ENCODE measurements at places on chromosomes 5 and 9.
A peak's percentile ranks its signal among the peaks of the same experiment; 100 is the strongest.

DNA sequence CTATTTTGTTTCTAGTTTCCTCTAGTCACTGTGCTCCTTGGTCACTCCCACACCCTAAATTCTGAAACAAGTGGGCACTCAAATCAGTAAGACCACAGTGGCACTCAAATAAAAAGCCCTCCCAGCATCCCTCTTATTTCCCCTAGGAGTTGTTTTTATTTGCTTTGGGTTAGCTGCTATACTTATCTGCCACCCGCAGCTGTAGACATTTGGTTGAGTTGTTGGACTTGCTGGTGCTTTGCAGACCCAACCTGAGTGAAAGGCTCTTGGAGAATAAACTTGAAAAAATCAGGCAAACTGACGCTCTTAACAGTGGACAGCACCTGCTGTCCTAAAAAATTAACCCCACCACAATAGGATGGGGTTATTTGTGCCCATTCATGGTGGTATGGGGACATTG, 203.0 kb downstream of the SPATA31A6 start:
- DNase-seq: no peak

- no peak for DNase-seq
Measured at GRCh38 chr9:136247947-136248637, 2.5 kb upstream of the QSOX2 start.

GRCh38 chr5:145160679-145161078, 674.5 kb downstream of the PRELID2 start:
- no peak for DNase-seq

DNA sequence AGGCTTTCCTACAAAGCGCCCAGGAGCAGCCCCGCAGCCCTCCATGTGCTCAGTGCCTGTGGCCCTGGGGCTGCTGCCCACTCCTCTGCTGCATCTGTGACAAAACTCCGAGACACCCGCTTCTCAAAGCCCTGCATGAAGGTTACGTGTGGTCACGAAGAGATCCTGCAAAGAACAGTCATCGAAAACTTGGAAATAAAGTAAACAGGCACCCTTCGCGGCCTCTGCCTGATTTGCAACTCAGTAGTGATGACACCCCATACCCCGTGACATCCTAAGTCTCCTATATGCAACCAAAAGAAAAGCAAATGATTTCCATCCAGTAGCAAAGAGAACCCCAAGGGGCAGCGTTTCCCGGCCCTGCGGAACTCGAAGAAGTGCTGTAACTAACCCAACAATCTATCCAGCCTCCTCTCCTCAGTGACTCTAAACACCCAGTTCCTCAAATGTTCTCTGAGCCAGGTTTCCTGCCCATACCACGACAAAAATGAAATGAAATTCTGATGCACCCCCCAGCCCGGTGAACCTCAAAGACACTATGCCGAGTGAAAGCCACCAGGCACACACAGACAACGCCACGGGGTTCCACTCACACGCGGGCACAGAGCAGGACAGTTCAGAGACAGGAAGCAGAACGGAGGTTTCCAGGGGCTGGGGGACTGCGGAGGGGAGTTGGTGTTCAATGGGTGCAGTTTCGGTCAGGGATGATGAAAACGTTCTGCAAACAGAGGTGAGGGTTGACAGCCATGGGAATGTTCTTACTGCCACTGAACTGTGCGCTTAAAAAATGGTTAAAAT, 19.0 kb downstream of the NACC2 start:
- no peak for DNase-seq

- DNase-seq: peak; percentile 72
Measured at GRCh38 chr9:126516936-126517832, 96.5 kb upstream of the LMX1B start.

DNA sequence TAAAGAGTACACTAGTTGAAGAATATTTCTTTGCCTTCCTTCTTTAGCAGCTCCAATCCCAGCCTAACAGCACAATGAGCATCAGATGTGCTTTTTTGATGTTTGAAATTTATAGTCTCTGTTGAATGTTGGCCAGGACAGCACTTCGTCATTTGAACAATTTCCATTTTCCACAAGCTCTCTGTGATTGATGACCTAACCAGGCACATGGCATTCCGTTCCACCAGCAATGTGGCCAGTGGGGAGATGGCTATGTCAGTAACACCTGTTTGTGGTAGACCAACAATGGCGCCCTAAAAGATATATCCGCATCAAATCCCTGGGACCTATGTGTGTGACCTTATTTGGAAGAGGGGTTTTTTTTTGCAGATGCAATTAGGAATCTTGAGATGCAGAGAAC, 66.8 kb downstream of the PALM2AKAP2 start:
- DNase-seq: no peak

GRCh38 chr9:109481856-109482255, 16.3 kb downstream of the PTPN3 start:
- DNase-seq: no peak

- DNase-seq: no peak
Measured at GRCh38 chr9:35675732-35676392, 2.1 kb downstream of the CA9 start.

DNA sequence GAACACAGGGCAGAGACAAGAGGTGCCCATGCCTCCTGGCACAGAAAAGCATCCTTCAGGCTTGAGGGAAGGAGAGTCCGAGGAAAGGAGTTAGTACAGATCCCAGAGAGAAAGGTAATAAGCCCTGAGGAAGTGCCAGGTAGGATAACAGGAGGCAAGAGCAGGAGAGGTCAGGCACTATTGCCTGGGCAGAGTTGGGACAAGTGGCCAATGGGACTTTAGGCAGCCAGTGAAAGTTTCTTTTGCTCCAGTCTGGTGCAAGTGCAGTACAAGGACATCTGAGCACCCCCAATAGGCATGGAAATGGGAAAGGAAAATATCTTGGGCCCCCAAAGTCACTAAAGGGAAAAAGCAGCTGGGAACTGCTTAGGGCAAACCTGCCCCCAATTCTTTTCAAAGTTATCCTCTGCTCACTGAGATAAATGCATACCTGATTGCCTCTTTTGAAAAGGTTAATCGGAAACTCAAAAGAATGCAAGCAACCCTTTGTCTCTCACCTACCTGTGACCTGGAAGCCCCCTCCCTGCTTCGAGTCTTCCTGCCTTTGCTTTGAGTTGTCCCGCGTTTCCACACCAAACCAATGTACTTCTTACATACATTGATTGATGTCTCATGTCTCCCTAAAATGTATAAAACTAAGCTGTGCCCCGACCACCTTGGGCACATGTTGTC, 46.5 kb downstream of the ELOVL7 start:
- DNase-seq: no peak

GRCh38 chr5:28275931-28276330, 1237.5 kb upstream of the CDH9 start:
- no peak for DNase-seq

GRCh38 chr9:2536511-2536910, 85.1 kb upstream of the VLDLR start:
- DNase-seq: no peak

DNA sequence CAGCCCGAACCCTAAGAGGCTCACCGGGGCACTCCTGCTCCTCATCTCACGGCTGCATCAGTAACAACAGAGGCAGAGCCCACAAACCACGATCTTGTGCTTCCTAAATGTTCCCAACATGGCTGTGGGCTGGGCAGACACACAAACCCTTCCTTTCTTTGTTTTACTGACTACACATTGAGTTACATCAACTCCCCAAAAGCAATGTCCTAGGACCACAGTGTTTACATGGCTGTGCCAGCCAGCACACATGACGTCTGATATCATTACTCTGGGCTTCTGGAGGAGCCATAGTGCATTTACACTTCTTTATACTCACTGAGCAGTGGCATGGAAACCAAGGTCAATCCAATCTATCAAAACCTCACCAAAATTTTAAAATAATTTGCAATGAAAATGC, 101.4 kb downstream of the LHFPL2 start:
- peak; percentile 95 for DNase-seq

DNA sequence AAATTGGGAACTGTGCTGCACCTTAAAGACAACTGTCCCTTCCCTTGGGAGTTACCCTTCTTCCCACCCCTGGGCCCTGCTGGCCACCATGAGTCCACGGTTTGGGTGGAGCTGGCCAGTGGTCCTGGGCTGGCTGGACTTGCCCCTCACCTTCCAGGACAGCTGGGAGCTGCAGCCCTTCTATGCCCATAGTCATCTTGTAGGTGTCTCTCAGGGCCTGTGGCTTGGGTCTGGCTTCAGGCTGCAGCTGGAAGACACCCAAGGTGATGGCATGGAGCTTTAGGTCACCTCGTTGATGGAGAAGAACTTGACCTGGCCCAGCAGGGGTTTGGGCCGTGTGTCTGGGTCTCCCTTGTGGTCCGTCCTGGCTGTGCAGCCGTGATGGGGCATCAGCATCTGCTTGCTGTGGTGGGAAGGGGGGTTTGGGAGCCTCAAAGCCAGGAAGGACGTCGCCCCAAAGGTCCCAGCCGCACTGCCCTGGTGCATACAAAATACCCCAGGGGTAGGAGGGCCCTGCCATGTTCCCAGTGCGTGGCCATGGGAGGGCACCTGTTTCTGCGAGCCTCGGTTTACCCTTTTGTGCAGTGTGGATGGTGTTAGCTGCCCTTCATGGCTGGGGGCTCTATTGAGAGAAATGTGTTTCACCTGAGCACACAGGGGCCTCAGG, 8.9 kb downstream of the WNK2 start:
- DNase-seq: no peak

DNA sequence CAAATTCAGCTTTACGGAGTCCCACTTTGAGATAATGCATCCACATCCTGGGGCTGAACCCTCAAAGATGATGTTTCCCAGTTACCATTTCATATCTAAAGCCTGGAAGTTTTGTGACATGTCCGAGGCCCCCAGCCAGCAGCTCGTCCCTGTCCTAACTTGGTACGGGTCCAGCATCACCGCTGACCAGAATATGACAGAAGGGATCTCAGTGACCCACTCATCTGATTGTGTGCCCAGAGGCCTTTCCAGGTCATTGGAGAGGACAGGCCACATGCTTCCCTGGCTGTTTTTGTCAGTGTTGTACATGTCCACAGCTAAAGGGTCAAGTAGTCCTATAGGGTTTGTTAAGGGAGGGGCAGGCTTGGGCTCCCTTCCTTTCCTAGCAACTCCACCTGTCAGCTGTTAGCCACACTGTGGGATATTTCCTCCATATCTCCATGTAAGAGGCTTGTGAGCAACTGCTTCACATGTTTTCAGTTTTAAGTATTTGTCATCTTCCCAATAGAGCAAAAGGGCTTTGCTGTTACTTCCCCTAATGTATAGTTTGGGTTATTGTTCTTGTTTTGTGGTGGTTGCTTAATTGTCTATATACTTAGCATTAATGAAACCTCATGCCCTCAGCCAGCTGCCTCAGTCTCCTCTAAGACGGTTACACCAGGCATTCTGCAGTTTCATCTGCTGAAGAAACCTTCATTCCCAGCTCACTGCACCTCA, 33.4 kb downstream of the SECISBP2 start:
- DNase-seq: no peak

DNA sequence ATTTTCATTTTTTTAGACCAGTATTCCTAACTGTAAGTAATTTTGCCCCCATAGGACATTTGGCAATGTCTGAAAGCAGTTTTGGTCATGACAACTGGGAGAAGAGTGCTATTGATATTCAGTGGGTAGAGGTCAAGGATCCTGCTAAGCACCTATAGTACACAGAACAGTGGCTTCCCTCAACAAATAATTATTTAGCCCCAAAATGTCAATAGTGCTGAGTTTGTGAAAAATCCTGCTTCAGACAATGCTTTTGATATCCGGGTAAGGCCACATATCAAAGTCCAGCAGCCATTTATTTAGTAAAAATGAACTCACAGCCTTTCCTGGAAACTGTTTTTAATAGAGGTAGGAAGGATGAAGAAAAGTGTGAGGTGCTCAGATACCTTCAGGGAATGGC, 8.1 kb upstream of the TARS1 start:
- DNase-seq: no peak

DNA sequence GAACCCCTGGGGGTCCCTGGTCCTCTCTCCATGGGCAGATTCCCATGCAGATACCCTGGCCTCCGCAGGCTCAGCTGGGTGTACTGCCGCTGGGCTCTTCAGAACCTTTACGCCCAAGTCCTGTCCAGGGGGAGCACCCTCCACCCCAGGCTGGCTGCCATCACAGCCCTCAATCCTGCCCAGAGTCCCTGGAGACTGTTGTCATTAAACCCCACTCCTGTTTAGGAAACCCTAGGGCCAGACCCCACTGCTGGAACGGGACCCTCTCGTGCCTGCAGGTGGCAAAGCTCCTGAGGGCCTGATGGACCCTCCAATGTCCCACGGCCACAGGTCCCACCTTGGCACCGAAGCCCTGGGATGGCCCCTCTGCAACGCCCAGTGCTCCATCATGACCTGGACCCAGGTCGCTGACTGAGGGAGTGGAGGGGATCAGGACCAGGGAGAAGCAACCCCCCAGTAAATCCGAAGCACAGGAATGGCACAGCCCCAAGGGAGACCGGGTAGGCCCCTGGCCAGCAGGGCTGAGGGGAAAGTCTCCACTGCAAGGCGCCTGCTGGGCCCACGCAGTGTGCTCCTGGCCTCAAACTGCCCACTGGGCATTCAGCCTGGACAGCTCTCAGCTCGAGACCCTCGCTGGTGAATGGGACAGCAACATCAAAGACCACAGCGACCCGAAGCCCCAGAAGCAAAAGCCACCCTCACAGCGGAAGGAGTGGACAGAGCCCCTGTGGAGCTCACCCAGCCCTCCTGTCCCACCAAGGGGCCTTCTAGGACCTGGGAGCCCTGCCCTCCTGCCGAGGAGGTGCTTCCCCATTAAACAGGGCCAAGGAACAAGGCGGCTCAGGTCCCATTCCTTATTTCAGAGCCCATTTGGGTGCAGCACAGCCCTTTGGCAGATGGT, 8.3 kb downstream of the ZDHHC11B start:
- peak; percentile 9 for DNase-seq

- no peak for DNase-seq
Measured at GRCh38 chr9:21611891-21612290, 129.8 kb upstream of the IFNE start.

- no peak for DNase-seq
Measured at GRCh38 chr5:59062986-59063683, 480.3 kb downstream of the RAB3C start.

DNA sequence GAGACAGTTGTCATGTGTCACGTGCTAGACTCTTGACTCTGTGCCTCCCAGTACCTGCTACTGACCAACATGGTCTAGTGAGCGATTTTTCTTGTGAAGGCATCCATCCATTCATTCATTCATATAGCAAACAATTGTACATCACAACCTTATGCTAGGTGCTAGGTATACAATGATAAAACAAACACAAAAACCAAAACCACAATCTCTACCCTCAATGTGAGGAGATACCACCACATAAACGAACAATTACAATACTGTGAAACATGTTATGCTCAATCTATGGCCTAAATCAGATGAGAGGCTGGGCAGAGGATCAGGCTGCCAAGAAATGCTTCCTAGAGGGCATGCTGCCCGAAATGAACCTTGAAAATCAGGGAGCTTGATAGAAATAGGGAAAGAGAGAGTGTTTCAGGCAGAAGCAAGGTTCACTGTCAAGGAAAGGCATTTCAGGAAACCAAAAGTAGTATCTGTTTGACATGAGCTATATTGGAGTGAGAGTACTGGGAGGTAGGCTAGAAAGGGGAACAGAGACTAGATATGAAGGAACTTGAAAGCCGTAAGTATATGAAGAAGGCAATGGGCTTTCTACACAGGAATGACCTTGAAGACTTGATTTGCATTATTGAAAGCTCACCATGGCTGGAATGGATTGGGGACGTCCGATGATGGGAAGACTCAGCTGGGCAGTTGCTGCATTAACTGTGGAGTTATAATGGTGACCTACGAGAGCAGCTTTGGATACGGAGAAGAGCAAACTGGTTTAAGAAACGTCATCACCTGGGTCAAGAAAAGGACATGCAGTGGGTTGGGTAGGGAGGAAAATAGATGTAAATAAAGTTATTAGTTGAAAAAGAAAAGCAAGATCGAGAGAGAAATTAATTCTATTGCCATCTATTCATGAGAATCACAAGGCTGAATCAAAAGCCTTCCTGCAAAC, 90.1 kb downstream of the THBS4 start:
- no peak for DNase-seq

- DNase-seq: no peak
Measured at GRCh38 chr5:92909602-92909962, 671.4 kb downstream of the NR2F1-AS1 start.

All from H4 (cell line).